Activated CD4-positive, alpha-beta T cell treated with anti-CD3 and anti-CD28 coated beads for 4 hours (primary cell): ENCODE measurements at places on chromosomes 3 and 15.

DNA sequence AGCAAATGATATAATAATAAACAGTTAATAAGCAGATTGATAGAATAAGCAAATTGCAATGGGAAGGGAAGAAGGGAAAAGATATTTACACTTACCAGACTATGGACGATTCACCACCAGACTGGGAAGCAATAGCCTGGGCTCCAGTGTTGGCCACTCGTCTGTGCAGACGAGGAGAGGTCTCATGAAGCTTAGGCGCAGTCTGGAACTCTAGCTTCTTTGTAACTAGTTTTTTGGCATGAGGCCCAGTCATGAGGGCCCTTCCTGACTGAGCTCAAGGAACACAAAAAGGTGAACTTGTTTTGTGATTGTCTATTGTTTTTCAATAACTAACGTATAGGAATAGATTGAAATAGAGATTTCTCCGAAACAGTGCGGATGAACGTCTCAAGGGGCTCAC is 63.3 kb upstream of the GATM start:
- DNase-seq, result no peak

DNA sequence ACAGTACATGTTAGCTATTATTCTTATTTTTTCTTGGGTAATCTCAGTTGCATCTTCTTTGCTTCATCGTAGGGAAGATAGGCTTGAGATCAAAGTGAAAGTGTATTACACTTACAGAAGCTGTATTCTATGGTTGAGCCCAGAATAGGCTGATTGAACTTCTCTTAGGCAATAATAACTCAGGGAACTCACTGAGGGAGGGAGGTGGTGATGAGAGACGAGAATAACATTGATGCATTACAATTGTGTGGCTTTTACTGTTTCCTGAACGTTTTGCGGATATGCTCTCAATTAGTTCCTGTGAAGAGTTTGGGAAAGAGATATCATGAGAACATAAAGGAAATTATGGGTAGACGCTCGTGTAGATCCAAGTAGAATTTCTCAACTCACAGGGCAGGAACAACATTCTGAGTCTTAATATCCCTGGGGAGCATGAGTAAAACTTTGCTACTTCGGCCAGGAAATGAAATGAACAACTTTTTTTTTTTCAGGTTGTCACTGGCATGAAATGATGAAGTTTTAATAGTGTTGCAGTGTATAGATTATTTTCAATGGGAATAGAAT is 302.2 kb downstream of the TUSC7 start:
- DNase-seq, result no peak

DNA sequence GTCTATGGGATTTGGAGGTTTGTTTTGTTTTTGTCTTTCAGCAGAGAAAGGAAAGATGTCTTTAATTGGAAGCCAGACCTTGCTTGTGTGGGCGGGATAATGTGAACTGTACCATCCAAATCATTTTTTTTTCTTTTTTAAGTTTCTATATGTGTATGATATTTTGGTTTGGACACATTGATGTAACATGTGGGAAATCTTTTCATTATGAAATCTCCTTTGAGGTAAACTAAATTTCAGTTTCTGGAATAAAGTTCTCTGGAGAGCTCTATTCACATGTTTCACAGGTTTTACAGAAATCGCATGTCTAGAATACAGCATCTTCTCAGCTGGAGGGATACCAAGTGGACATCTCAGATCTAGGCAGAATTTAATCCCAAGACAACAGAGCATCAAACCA is 451.5 kb upstream of the MDFIC2 start:
- DNase-seq, result no peak

- DNase-seq, result no peak
Observed at GRCh38 chr15:88029696-88030095, 226.8 kb downstream of the NTRK3 start.

- DNase-seq, result no peak
Observed at GRCh38 chr3:171704002-171704401, 106.3 kb downstream of the PLD1 start.

GRCh38 chr3:191631496-191631895 is 170.5 kb downstream of the PYDC2 start:
- no peak for DNase-seq

- DNase-seq, result no peak
Observed at GRCh38 chr3:186421946-186422345, 59.9 kb upstream of the DGKG start.

- no peak for DNase-seq
Observed at GRCh38 chr3:177220136-177220974, 23.1 kb upstream of the TBL1XR1 start.

DNA sequence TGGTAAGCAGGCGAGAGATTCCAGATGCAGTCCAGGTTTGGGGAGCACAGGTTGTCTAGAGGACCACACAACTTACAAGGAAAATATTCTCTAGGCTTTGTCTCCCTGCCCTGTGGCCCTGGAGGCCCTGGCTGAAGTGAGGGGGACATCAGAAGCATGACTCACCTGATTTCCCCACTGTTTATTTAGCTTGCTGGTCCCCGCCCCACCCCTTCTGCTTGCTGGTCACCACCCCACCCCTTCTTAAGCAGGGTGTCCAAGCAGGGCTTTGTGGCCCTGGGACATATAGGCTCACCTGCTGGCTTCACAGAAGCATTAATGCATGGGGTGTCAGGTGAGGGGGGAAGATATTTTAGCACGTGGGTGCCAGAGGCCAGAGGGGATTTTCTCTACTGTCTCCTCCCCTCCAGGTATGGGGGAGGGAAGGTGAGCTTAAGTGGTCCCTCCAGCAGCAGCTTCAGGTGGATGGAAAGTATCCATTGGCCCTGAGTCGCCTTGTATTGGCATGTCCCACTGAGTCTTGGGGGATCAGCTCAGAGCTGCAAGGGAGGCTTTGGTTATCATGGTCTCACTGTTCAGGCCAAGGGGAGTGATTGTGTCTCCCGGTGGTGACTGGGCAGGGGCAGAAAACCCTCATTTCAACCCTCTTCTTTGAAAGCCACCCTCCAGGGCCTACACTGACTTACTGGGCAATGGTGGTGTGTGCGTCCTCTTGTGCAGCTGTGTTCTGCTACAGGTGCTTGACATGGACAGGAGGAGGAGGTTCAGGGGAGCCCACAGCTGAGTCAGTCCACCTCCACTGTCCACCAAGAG is 49.8 kb downstream of the GASK1A start:
- no peak for DNase-seq

DNA sequence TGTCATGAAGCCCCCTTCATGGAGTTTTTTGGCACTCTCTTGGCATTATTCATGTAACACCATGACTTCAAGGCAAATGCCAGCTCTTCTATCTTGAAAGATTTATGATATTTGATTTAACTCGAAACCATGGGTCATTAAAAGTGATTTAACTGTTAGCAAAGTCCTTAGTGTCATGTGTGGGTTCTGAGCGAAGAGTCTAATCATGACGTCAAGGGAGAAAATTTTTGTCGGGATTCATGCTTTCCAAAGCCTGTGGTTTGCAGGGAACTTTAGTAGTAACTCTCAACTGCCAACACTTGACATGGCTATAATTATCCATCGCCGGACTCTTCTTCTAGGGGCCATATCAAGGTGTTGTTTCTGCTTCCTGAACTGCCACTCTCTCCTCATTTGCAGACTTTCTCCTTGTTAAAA is 11.5 kb downstream of the GXYLT2 start:
- no peak for DNase-seq

- DNase-seq, result no peak
Observed at GRCh38 chr3:63687278-63688225, 35.1 kb downstream of the SNTN start.

GRCh38 chr3:168071591-168072322 is 24.0 kb downstream of the GOLIM4 start:
- DNase-seq, result no peak

DNA sequence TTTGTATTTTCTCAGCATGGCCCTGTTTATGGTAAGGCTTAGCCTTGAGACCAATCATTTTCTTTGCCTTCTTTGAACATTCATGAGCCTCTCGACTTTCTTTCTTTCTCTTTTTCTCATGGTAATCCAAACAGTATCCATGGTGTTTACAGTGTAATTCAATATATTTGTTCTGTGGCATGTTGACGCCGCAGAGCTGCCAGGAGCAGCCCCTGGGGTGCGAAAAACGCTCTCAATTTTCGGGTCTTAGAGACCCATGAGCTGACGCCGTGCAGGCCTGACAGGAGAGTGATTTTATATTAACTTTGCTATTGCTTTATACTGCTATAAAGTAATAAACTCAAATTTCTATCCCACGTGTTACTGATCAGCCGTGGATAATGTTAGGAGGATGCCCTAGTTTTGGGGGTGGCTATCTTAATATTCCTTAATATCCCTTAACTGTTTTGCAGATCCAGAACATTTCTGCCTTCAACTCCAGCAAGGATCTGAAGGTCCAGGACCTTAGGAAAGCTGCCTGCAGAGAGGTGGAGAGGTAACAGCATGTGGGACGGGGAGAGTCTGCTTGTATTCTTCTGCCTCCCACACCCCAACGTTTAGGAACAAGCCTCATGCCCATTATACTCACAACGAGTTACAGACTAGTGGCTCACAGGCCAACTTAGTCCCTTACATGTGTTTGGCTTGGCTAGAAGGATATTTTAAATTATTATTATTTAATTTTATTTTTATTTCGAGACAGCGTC is 29.3 kb upstream of the MYO1E start:
- DNase-seq, result no peak

DNA sequence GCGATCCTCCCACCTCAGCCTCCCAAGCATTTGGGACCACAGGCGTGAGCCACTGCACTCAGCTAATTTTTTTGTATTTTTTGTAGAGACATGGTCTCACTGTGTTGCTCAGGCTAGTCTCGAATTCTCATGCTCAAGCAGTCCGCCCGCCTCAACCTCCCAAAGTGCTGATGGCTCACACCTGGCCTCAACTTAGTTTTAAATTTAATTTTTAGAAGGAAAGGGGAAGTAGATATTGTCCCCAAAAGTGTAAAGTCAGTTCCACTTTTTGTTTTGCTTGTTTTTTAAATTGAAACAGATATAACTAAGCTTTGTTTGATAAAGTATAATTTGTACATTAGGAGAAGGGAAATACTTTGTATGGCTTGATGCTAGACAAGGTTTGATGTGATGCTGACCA is 31.3 kb upstream of the NFKBIZ start:
- no peak for DNase-seq

GRCh38 chr3:189903562-189904250 is 217.0 kb downstream of the P3H2 start:
- no peak for DNase-seq

GRCh38 chr3:197289726-197290125 is 8.7 kb downstream of the DLG1 start:
- no peak for DNase-seq

GRCh38 chr3:70766301-70766700 is 453.9 kb upstream of the MDFIC2 start:
- no peak for DNase-seq

DNA sequence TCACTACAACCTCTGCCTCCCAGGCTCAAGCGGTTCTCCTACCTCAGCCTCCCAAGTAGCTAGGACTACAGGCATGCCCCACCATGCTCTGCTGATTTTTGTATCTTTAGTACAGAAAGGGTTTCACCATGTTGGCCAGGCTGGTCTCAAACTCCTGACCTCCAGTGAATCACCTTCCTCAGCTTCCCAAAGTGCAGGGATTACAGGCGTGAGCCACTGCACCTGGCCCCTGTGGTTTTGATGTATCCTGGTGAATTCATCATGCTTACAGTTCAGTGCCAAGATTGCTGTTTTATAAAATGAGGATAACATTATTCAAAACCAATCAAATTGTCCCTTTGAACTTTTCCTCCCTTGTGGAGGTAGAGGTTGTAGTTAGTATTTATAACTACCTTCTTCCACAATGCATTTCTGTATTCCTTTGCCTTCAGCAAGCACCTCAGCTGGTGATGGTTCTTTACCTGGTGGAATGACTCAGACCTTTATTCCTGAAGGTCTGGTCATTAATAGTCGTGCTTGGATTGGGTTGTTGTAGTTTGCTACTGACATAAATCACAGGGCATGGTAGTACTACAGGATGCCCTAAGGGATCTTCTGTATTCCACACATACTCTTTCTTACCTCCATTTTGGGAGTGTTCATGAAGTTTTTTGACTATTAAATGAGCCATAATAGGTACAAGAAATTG is 76.9 kb downstream of the UBP1 start:
- no peak for DNase-seq

- no peak for DNase-seq
Observed at GRCh38 chr3:15316998-15317435, 15.4 kb downstream of the SH3BP5 start.

GRCh38 chr15:36527235-36528162 is 51.9 kb upstream of the CDIN1 start:
- DNase-seq, result no peak

DNA sequence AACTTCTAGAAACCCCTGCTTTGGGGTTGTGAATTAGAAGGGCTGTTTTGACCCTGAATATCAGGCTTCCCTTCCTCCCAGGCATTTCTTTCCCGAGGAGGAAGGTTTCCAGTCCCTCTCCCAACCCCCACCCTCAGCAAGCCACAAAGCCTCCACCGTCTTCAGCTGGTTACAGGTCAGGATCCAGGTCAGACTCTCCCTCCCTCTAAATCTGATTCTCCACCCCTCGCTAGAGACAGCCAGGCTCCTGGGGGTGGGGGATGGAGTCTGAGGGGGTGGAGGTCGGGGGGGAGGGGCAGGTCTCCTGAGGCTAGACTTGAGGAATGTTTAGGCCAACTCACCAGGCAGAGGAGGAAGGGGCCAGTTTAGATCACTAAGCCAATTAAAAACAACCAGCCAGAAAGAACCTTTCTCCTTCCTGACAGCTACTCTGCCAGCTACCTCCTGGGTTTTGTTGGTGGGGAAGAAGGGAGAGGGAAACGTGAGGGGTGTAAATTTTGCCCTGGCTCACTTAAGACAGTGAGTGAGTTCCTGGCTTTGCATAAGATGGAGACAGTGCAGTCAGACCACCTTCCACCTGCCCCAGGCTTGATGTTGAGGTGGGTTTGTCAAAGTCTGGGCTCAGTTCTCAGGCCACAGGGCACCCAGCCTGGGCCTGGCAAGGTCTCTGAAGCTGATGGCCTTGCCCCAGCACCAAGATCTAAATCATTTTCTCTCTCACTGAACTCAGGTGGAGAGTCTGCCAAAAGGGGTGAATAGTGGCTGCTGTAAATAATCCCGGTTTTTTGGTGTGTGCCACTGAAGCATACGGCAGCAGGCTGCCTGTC is 19.5 kb downstream of the BMF start:
- no peak for DNase-seq

DNA sequence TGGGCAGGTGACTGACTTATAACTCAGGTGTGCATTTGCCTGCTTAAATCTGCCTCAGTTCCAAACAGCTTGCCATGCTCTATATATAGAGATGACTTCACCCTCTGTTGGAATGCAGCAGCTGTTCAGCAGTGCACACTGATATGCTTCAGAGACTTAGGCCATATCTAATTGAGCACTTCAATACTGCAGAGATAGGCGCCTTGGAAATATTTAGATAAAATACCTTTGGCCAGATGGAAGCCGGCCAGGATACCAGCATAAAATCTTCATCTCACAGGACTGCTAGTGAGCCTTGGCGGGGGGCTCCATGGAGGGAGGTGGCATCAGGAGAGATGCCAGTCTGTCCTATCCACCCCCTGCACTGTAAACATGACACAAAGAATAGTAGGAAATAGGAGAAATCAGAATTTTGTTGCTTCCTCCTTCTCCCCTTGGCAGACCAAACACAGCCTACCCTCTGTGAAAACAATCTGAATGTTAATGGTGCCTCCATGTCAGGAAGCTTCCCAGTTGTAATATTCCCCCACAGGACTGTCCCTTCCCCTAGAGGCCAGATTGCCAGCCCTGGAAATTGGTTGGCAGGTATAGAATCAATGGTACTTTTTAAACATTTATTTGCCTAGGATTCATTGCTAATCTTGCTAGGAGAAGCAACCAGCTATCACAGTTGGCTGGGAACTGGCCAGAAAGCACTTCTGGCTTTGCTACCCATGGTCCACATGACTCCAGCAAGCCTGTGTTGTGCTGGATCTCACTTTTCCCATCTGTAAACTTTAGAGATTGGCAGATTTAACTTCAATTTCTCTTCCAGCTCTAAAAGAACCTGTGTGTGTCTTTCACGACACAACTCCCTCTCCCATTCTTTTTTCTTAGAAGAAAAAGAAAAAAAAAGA is 215.5 kb upstream of the KCNMB2 start:
- no peak for DNase-seq
